Left cardiac atrium (tissue), 4 donors: ENCODE measurements at places on chromosomes 6 and 20.

DNA sequence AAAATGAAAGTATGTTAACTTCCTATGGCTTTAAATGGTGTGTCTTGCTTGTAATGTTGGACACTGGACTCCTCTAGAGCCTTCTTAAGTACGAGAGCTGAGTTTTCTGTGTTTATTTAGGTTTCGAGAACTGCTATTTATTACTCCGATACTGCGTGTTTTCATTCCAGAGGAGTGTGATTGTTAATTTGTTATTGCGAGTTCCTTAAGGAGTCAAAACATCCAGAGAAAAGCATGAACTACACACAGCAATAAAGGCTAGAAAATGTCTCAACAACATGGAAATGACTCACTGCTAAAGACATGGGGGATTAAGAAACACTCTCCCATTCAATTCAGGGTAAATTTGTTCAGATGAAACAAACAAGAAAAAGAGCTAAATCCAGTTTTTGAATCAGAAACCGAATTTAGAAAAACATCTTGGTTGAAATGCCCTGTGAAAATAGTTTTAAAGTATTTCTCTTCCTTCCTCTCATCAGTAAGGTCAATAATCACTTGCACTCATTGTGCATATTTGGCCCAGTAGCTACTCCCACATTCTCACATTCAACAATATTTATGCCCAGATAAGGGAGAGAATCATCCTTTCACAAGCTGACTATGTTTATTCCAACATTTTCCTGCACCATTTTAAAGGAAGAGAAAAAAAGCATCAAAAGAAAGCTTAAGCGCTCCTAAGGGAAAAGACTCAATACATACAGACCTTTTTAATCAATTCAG lies 36.0 kb downstream of the ATXN1 start:
- DNase-seq: no peak

GRCh38 chr6:28897369-28897745 lies 26.4 kb downstream of the TRIM27 start:
- DNase-seq: no peak

DNA sequence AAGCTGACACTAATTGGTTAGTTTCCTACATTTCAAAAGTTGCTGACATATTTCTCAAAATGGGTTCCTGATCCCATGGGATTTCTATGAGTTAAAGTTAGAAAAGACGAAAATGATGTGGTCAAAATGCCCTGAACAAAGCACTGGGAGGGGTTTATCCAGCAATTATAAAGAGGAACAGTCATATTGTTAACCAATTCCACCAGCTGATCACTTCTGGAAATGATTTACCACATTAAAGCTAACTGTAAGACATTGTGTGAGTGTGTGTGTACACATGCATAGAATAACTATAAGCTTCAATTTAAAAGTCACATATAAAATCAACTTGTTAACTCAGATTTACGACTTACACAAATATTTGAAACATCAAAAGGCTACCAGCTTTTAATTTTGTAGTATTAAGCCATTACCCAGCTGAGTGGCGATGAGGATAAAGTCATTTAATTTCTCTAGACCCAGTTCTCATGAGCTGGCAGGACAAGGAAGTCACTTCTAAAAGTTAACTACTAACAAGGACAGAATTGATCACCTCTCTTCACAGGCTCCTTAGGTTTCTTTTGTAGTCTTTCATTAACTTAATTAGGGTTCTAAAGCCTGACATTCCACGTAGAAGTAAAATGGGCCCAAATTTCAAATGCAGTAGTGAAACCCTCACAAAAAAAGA lies 40.4 kb downstream of the MAN1A1 start:
- DNase-seq: no peak

DNA sequence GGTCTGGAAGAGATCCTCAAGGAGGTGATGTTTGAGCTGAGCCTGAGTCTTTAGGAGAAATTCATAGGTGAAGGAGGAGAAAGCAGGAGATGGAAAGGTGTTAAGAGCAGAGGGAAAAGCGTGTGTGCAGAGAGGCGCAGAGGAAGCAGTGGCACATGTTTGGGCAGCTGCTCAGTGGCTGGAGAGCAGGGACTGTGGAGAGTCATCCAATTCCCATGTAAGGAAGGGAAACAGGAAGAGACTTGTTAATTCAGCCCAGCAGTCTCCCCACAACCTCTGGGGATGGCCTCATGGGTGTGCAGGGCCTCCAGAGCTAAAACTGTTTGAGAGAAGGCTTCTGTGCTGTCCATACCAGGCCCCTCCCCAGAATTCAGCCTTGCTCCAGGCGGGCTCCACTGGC lies 16.2 kb downstream of the AAR2 start:
- DNase-seq: no peak

DNA sequence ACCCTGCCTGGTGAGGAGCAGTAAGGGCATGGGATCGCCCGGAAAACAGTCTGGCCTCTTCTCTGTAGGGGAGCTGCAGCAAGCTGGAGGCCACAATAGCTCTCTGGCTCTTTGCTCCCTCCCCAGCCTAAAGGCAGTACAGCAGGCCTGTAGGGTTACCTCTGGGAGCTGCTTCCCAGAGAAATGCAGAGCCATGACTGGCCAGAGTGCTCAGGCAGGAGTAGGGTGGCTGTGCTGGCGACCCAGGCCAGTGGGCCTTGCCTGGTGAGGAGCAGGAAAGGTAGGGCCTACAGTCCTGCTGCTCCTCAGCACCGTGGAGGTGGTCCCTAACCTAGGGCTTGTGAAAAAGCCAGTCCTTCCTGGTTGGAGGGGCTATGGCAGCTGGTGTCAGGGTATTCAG lies 129.9 kb upstream of the CHD6 start:
- DNase-seq: no peak

GRCh38 chr20:5779071-5779900 lies 29.1 kb downstream of the SHLD1 start:
- no peak for DNase-seq

DNA sequence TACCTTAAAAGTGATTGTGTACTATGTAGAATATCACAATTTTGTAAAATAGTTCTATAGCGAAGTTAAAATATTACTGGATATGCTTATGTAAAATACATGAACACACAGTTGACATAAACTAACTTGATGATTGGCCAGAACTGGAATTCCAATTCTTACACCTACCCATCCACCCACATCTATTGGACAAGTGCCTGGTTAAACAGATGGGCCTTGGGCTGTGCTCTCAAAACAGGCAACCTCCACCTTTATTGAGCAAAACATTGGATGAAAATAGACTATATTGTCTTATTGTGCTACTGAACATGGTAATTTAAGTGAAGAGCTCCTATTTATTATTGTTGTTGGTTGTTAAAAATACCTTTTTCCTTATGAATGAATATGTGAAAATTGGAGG lies 154.0 kb upstream of the FLRT3 start:
- no peak for DNase-seq

DNA sequence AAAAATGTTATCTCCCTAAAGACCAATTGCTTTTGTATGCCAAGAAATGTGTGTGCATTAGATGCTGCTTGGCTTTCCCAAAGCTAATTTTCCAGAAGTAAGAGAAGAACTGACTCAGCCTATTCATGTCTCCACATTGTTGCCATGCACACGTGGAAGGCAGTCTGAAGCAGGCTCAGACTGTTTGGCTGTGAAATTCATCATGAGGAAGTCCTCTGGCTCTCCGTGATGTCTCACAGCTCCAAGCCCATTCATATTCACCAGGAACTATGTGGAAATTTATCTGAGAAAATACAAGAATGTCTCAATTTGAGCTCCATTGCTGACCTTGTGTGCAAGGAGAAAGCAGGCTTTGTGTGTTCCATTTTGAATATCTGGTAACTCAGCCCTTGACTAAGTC lies 1022.2 kb upstream of the GJE1 start:
- DNase-seq: no peak
